ENCODE measurements at places on chromosomes 6 and 20. TPM values are rescaled to one million over a fixed set of nuclear protein-coding genes. Genes with fewer than 3 reads are reported as not detected.

The ELOVL4 gene
- not detected for total RNA-seq

The MACROD2 gene
- total RNA-seq, result 3.7 TPM

The ABHD16B gene
- not detected for total RNA-seq

- no peak overlapping the region for H3K27ac ChIP-seq
- H3K36me3 ChIP-seq, result no peaks in the 10 kb centered on the region
- no peak overlapping the region for H3K4me3 ChIP-seq
- no peak for DNase-seq
Measured at GRCh38 chr6:6946206-6947155, 161.3 kb upstream of the RREB1 start.

- H3K27me3 ChIP-seq, result no peaks in the 10 kb centered on the region
- no peaks in the 10 kb centered on the region for H3K36me3 ChIP-seq
- peaks cover 8% of the 10 kb centered on the region for H3K4me1 ChIP-seq
- DNase-seq, result peak; percentile 76
- no peak overlapping the region for H3K27ac ChIP-seq
Measured at GRCh38 chr6:52995913-52996645, 995 bp upstream of the GSTA4 start.

GRCh38 chr6:70413992-70414494, 735 bp downstream of the FAM135A start:
- H3K27ac ChIP-seq, result peak overlapping the region; percentile 67
- no peaks in the 10 kb centered on the region for H3K36me3 ChIP-seq
- H3K4me1 ChIP-seq, result peaks cover 21% of the 10 kb centered on the region
- no peaks in the 10 kb centered on the region for H3K27me3 ChIP-seq

GRCh38 chr6:82554666-82555065, 191.0 kb downstream of the TPBG start:
- DNase-seq, result no peak
- no peaks in the 10 kb centered on the region for H3K27me3 ChIP-seq
- H3K36me3 ChIP-seq, result no peaks in the 10 kb centered on the region
- H3K27ac ChIP-seq, result no peak overlapping the region

DNA sequence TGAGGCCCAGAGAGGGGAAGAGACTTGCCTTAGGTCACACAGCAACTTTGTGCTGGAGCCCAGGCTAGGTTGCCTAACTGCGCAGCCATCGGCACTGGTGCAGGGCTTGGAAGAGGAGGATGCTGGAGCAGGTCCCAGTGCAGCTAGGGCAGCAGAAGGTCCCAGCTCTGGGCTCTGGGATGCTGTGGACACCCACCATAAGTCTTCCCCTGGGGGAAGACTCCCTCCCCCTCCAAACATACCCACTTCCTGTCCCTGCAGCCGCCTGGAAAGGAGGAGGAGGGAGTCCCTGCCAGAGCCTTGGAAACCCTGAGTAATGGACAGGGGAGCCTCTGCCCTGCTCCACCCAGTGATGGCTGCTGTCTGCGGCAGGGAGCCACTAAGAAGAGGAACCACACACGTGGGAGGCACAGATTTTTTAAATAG, 93.6 kb downstream of the NCR2 start:
- H3K27me3 ChIP-seq, result no peaks in the 10 kb centered on the region
- no peak for DNase-seq
- no peaks in the 10 kb centered on the region for H3K36me3 ChIP-seq
- no peak overlapping the region for H3K27ac ChIP-seq
- H3K4me3 ChIP-seq, result peak overlapping the region; percentile 47
- peaks cover 36% of the 10 kb centered on the region for H3K4me1 ChIP-seq

- DNase-seq, result peak; percentile 48
- no peak overlapping the region for H3K4me3 ChIP-seq
Measured at GRCh38 chr6:170516783-170517616, 36.1 kb downstream of the PSMB1 start.

- no peak overlapping the region for H3K27ac ChIP-seq
- H3K4me3 ChIP-seq, result no peak overlapping the region
Measured at GRCh38 chr6:63637865-63638445, 2.4 kb downstream of the PHF3 start.

DNA sequence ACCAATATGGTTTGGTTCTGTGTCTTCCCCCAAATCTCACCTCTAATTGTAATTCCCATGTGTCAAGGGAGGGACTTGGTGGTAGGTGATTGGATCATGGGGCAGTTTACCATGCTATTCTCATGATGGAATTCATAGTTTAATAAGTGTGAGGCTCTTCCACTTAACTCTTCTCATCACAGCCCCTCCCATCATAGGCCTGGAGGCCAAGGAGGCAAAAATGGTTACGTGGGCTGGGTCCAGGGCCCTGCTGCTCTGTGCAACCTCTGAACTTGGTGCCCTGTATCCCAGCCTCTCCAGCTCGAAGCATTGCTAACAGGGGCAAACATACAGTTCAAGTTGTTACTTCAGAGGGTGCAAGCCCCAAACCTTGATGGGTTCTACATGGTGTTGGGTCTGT, 232.7 kb downstream of the ADGRG6 start:
- no peak overlapping the region for H3K27ac ChIP-seq
- H3K27me3 ChIP-seq, result no peaks in the 10 kb centered on the region
- DNase-seq, result no peak
- peaks cover 6% of the 10 kb centered on the region for H3K4me1 ChIP-seq
- H3K4me3 ChIP-seq, result no peak overlapping the region
- no peaks in the 10 kb centered on the region for H3K36me3 ChIP-seq

- no peak overlapping the region for H3K27ac ChIP-seq
- no peak overlapping the region for H3K4me3 ChIP-seq
- H3K27me3 ChIP-seq, result no peaks in the 10 kb centered on the region
- H3K4me1 ChIP-seq, result no peaks in the 10 kb centered on the region
- no peak for DNase-seq
Measured at GRCh38 chr6:134464690-134465411, 146.9 kb upstream of the SGK1 start.

DNA sequence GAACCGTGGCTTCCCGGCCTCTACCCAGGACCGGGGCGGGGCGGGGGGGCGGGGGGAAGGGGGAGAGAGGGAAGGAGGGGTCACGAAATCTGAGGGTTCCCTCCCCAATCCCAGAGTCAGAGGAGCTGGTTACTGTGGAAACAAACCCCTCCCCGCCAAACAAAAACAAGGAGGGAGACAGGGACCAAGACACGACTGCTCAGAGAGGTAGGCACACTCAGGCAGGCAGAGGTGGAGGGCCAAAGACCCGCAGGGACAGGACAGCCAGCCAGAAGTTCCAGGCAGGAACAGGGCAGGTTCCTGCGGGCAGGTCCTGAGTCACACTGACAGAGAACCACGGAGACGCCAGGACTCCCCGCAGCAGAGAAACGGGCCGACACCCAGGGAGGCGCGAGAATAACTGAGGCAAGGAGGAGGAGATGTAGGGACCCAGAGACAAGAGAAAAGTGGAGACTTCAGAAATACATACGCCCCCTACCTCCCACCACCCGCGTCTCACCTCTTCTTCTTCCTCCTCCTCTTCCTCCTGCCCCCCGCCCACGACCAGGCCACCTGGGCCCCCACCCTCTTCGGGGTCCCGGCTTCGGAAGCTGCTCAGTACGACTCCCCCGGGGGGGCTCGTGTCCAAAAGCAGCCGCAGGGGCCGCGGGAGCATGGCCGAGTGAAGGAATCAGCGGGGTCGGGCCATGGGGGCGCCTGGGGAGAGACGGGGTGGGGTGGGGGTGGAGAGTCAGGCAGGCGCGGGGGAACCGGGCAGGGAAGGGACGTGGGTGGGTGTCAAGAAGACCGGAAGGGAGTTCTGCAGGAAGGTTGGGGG, 578 bp downstream of the RGL2 start:
- H3K27me3 ChIP-seq, result no peaks in the 10 kb centered on the region
- H3K36me3 ChIP-seq, result no peaks in the 10 kb centered on the region
- peak; percentile 80 for DNase-seq
- peak overlapping the region; percentile 96 for H3K27ac ChIP-seq

DNA sequence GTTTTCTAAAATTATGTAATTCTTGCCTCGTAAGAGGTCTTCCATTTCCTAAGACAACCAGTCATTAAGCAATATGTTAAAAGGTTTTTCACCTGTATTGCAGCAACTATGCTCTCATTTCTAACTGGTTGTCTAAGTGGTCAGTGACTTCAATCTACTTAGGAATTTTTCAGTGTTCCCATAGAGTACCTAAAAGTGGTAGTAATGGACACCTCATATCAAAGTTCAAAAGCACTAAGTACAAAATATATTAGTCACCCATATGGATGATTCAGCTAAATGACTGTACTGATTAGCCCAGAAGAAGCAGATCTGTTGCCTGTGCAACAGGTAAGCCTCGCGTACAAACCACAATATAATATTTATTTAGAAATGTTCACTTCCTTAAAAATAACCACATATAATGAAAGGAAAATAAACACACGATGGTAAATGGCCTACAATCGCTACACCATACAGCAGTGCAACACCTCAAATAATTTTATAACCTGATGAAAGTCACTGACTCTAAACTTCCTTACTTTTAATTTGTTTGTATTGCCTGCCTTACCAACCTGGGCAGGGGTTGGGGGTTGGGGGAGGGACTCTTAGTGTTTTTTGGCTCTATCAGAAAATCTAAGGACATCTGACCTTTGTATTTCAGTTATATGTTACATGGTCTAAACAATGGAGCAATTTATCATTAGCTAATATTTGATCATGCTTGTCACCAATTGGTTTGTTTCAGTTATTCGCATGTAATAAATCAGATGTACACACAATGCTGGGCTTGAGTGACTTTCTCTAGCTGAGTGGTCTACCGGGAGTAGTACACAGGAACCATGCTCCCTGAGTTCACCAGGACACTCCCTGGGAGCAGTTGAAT, 105.9 kb downstream of the HIVEP2 start:
- H3K36me3 ChIP-seq, result no peaks in the 10 kb centered on the region
- peaks cover 39% of the 10 kb centered on the region for H3K4me1 ChIP-seq
- DNase-seq, result peak; percentile 86
- H3K27me3 ChIP-seq, result no peaks in the 10 kb centered on the region
- H3K4me3 ChIP-seq, result peak overlapping the region; percentile 23

DNA sequence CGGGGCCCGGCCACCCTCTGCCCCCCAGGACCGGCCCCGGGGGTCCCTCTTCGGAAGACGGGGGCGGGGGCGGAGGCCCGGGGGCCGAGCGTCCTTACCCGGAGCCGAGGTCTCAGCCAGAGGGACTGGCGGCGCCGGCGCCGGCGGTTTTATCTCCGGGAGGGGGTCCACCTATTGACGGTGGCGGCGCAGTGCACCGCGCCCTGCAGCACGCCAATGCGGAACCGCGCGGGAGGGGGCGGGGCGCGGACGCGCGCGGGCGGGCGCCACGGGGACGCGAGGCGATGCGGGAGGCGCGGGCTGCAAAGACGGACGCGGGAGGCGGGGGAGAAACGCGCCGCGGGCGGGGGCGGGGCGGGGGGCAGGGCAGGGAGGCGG, at the start of gene EEF1A2:
Gene EEF1A2 (minus strand): TSS at position 124 of the 378 bp plus-strand sequence. CDS start 1,320 bp downstream, outside the sequence.
- peak within 1 kb of the TSS; percentile 85 for H3K27ac ChIP-seq
- no peak for DNase-seq

DNA sequence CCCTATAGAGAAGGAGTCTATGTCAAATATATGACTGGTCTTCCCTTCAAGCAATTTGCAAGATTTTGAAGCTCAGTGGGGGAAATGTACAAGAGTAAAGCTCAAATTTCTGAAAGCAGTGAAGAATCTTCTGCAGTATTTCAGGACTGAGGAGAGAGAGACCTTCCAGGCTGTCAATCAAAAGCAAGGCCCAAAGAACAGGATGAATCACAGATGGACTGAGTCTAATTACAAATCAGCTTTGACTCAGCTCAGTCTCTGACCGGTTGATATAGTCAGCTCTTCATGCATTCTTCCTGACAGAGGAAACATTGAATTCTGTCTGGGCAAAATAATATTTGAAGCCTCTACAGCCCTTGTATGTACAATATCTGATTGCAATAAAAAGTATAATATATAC, 7.7 kb upstream of the HTR1B start:
- H3K4me1 ChIP-seq, result no peaks in the 10 kb centered on the region
- no peak overlapping the region for H3K4me3 ChIP-seq
- H3K27ac ChIP-seq, result no peak overlapping the region
- H3K27me3 ChIP-seq, result no peaks in the 10 kb centered on the region
- DNase-seq, result no peak

GRCh38 chr20:46128310-46129151, 10.4 kb downstream of the CD40 start:
- H3K27ac ChIP-seq, result no peak overlapping the region
- 0 out of 2 replicates have a peak, but pooled peaks cover 3% of the 10 kb centered on the region for H3K36me3 ChIP-seq
- 0 out of 2 replicates have a peak, but pooled peaks cover 12% of the 10 kb centered on the region for H3K27me3 ChIP-seq
- no peak for DNase-seq

DNA sequence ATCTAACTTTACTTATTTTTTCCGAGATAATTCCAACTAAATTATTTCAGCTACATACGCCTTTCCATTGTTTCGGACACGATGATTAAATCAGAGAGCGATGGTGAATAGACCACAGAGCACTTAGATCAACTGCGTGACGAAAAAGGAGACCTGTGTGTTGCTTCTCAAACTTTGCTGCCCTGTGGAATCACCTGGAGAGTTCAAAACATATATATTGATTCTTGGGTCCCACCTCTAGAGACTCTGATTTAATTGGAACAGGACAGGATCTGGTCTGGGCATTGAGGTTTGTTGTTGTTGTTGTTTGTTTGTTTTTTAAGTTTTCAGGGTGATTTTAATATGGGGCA, 401 bp upstream of the TNFRSF21 start:
- H3K27ac ChIP-seq, result no peak overlapping the region
- H3K4me1 ChIP-seq, result peaks cover 6% of the 10 kb centered on the region
- H3K36me3 ChIP-seq, result no peaks in the 10 kb centered on the region
- H3K27me3 ChIP-seq, result no peaks in the 10 kb centered on the region
- peak overlapping the region; percentile 73 for H3K4me3 ChIP-seq

DNA sequence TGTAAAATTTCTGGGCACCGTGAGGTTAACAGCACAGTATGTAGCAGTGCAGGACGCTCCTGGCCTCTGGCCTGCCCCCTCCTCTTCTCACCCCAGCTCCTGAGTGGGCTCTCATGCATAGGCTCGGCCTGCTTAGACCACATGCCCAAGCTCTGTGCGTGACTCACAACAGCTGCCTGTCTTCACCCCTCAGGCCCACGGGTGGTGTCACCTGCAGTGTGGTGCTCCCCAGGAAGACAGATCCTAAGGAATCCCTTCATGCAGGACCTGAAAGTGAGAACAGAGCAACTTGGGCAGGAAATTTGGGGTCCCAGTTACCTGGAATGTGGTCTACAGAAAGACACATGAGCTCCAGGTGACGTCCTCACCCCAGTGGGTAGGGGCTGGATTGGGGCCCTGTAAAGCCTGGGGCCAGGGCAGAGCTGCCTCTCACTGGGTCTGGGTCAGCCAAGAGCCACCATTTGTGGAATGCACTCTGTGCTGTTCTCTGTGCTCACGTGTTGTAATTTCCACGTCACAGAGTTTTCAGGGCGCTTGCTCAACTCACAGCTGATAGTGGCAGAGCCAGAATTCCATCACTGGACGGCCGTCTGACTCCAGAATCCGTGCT, 37.0 kb upstream of the PXDC1 start:
- H3K4me3 ChIP-seq, result no peak overlapping the region
- H3K36me3 ChIP-seq, result no peaks in the 10 kb centered on the region
- H3K27ac ChIP-seq, result no peak overlapping the region
- no peak for DNase-seq
- H3K4me1 ChIP-seq, result peaks cover 14% of the 10 kb centered on the region
